ENCODE measurements at places on chromosomes 16 and 17.

GRCh38 chr16:491220-491919 lies 36.1 kb upstream of the CAPN15 start:
- no peak for DNase-seq

DNA sequence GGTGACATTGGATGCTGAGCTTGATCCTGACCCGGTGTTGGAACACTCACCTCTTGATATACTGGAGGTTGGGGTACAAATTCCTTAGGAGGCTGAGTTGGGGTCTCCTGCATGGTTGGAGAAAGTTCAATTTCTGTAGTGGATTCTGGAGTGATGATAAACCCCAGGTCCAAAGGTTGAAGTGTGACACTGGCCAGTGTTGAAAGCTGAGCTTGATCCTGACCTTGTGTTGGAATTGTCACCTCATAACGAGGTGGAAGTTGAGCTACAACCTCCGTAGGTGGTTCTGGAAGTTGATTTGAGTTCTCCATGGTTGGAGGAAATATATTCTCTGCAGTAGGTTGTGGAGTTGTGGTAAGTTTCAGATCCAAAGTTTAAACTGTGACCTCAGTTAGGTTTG lies 21.2 kb downstream of the RDM1 start:
- DNase-seq = no peak

DNA sequence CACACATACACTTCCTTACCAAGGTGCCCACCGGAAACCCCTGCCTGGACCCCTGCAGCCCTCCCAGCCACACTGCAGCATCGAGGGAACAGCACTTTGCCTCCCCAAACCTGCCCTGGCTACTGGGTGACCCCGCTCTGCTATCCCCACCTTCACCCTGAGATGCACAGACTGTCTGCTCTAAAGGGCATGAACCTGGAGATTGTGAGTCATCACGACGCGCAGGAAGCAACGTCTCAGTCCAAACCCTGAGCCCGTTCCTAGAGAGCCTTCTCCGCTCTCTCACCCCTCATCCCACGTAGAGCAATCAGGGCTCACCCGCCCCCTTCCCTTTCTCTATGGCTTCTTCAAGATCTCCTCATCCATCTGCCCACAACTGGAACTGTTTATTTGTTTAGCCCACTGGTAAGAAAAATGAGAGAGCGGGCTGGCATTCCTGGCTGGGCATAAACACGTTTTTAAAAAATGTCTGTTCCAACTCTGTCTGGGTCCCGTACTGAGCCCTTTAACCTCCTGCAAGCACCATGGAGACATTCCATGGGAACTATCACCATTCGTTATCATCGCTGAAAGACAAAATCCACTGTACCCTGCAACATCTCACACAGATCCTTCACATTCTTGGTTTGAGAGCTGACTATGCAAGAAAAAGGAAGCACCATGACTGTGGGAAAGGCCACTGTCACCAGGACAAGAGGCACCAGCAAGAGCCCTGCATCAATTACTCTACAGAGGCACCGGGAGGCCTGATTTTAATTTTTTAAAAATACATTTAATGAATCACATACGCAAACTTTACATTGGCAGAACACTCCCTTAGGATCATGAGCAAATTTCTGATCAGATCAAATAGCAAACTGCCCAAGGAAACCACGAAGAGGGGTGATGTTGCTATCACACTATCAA lies 28.2 kb downstream of the ZFHX3 start:
- DNase-seq = peak; percentile 86

- no peak for DNase-seq
These were observed 5.6 kb upstream of the TEX19 start for GRCh38 chr17:82353484-82353883.

DNA sequence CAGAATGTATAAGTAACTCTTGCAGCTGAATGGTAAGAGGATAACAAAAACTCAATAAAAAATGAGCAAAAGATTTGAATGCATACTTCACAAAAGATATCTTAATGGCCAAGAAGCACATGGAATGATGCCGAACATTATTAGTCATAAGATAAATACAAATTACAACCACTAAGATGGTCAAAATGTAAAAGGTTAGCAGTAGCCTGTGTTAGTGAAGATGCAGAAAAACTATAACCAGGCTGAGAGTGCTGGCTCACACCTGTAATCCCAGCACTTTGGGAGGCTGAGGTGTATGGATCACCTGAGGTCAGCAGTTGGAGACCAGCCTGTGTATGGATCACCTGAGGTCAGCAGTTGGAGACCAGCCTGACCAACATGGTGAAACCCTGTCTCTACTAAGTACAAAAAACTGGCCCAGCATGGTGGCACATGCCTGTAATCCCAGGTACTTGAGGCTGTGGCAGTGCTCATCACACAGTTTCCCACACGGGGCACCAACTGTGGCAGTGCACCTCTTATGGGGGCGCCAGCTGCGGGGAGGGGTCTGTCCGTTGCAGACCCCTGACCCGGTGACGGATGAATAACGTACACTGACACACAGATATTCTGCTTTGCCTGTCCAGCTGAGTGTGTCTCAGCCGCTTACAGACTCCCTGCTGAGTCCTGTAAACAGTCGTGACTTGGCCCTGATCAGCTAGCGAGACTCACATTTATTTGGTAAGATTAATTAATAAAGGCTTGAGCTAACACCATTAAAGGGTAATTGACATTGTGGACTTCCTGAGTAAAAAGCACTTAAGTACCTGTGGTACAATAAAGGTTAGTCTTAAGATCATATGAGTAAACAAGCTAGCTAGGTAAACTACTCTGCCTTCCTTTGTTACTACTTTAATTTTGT lies 45.7 kb upstream of the FAM20A start:
- DNase-seq = no peak

DNA sequence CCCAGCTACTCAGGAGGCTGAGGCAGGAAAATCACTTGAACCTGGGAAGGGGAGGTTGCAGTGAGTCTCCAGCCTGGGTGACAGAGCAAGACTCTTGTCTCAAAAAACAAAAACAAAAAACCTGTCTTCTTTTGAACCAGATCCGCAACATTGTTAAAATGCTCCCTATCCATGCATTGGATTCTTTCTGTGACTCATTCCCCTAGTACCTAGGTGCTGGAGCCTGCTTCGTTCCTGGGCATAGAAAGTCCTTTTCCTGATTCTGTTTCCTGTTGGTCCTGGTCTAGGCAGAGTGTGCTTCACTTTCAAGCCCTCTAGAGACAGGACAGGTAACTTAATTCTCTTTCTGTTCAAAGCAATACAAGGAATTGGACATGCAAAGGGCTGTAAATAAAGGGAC lies 5.2 kb downstream of the EPN2 start:
- no peak for DNase-seq

- peak; percentile 63 for DNase-seq
These were observed 8.1 kb upstream of the EPX start for GRCh38 chr17:58184308-58184985.

DNA sequence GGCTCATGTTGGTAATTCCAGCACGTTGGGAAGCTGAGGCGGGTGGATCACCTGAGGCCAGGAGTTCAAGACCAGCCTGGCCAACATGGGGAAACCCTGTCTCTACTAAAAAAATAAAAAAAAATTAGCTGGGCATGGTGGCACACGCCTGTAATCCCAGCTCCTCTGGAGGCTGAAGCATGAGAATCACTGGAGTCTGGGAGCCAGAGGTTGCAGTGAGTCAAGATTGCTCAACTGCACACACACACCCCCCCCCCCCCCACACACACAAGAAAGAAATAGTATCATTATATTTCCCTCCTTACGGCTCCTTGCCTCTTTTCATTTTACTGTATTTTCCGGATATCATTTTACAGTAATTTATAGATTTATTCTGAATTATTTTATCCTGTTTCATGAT lies 963.1 kb upstream of the GOT2 start:
- DNase-seq = peak; percentile 13

GRCh38 chr16:9996221-9996620 lies 186.0 kb downstream of the GRIN2A start:
- DNase-seq = no peak

Measured in EL (cell line).